ENCODE measurements at places on chromosomes 12 and 14. TPM values are rescaled to one million over a fixed set of nuclear protein-coding genes. Genes with fewer than 3 reads are reported as not detected.
A peak's percentile ranks its signal among the peaks of the same experiment; 100 is the strongest.

The FOXN3 gene
- total RNA-seq = 56.4 TPM

GRCh38 chr14:77950371-77951063, 150.6 kb downstream of the ADCK1 start:
- DNase-seq = no peak
- no peaks in the 10 kb centered on the region for H3K27me3 ChIP-seq
- H3K27ac ChIP-seq = no peak overlapping the region
- no peak overlapping the region for H3K4me3 ChIP-seq
- no peaks in the 10 kb centered on the region for H3K4me1 ChIP-seq

The A2ML1 gene
- total RNA-seq = 1.5 TPM

DNA sequence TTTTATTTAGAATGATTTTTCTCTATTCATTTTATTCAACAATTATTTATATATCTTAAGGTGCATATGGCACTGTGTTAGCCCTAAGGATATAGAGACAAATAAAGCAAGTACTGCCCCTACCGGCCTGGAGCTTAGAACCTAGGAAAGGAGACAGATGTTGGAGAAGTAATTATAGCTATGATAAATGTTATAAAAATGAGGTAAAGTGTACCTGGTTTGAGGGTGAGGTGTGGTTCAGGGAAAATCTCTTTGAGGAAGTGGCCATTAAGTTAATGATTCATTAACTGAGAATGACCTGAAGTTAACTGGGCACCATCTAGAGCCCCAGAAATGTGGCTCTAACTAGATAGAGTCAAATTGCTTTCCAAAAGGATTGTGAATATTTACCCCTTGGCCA, 31.9 kb downstream of the CDKL1 start:
- H3K4me1 ChIP-seq = no peaks in the 10 kb centered on the region
- no peak overlapping the region for H3K4me3 ChIP-seq
- no peaks in the 10 kb centered on the region for H3K36me3 ChIP-seq
- DNase-seq = no peak

- DNase-seq = no peak
- no peaks in the 10 kb centered on the region for H3K27me3 ChIP-seq
- H3K4me3 ChIP-seq = no peak overlapping the region
Observed at GRCh38 chr14:99361596-99362215, 89.7 kb upstream of the BCL11B start.

DNA sequence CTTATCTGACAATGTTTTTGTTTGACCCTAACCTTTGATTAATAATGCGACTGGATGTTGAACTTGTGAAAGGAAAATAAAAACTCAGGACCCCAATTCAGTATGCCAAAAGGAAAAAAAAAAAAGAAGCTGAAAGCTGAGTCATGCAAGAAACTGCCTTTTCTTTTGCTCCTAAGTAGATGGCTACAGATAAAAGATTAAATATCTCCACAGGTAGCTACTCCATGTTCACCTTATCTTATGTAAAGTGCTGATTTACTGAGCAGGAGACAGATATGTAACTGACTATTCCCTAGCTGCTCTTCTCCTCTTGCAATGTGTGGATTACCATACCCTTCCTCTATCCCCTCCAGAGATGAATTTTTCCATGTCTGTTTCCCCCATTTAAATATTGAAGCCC, 30.8 kb upstream of the TCL1B start:
- peaks cover 3% of the 10 kb centered on the region for H3K4me1 ChIP-seq
- no peak for DNase-seq
- no peak overlapping the region for H3K4me3 ChIP-seq
- no peak overlapping the region for H3K27ac ChIP-seq

The GLT8D2 gene
- 12.6 TPM for total RNA-seq

The NEUROD4 gene
- not detected for total RNA-seq

DNA sequence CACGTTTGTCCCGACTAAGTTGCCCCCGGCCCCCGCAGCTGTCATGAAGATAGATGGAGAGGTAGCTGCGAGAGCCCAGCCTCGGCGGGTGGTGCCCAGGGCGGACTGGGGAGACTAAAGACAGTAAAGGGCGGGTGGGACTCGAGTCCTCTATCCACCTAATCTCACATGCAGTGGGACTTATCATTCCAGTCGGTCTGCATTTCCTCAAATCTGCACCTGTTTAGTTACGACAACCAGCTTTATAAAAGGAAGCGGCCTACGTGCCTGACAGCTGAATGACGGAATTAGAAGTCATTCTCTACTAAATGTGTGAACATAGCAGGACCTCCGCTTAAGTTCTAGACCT, 109.8 kb upstream of the EGLN3 start:
- peak overlapping the region; percentile 84 for H3K27ac ChIP-seq
- H3K4me3 ChIP-seq = peak overlapping the region; percentile 71
- no peak for DNase-seq
- H3K36me3 ChIP-seq = no peaks in the 10 kb centered on the region
- H3K4me1 ChIP-seq = no peaks in the 10 kb centered on the region

- DNase-seq = no peak
- H3K27me3 ChIP-seq = no peaks in the 10 kb centered on the region
- H3K27ac ChIP-seq = no peak overlapping the region
- H3K36me3 ChIP-seq = no peaks in the 10 kb centered on the region
Observed at GRCh38 chr12:5188472-5188871, 144.8 kb downstream of the KCNA5 start.

GRCh38 chr12:90854136-90854689, 100.8 kb downstream of the CCER1 start:
- H3K4me3 ChIP-seq = no peak overlapping the region
- H3K27ac ChIP-seq = no peak overlapping the region
- H3K27me3 ChIP-seq = no peaks in the 10 kb centered on the region

GRCh38 chr14:104425171-104425681, 154.3 kb upstream of the C14orf180 start:
- no peaks in the 10 kb centered on the region for H3K4me1 ChIP-seq
- no peaks in the 10 kb centered on the region for H3K27me3 ChIP-seq
- H3K27ac ChIP-seq = no peak overlapping the region

DNA sequence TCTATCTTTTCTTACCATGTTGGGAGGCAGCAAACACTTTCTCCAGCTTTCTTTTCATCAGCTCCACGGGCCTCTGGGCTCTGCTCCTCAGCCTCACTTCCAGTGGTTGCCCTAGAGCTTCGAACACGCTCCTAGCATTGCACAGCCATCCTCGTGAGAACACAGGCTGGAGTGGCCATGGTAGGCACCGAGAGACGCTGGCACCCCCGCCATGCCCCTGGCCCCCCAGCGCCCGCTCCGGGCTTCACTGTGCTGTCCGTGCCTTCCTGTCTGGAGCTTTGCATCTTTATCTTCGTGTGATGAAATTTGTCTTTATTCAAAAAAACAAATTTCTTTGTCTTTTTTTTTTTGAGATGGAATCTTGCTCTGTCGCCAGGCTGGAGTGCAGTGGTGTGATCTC, 352.2 kb downstream of the TMEM121 start:
- H3K27me3 ChIP-seq = no peaks in the 10 kb centered on the region
- H3K27ac ChIP-seq = no peak overlapping the region
- no peaks in the 10 kb centered on the region for H3K36me3 ChIP-seq
- DNase-seq = peak; percentile 4
- H3K4me3 ChIP-seq = no peak overlapping the region

GRCh38 chr12:130514149-130514551, 176.5 kb downstream of the PIWIL1 start:
- no peaks in the 10 kb centered on the region for H3K4me1 ChIP-seq
- H3K4me3 ChIP-seq = no peak overlapping the region
- no peak for DNase-seq
- no peaks in the 10 kb centered on the region for H3K27me3 ChIP-seq
- H3K36me3 ChIP-seq = no peaks in the 10 kb centered on the region

The CLEC9A gene
- total RNA-seq = not detected

- H3K27me3 ChIP-seq = no peaks in the 10 kb centered on the region
- H3K4me1 ChIP-seq = no peaks in the 10 kb centered on the region
Observed at GRCh38 chr12:96698521-96698920, 208.5 kb upstream of the NEDD1 start.

- DNase-seq = no peak
- H3K4me3 ChIP-seq = peak overlapping the region; percentile 64
- H3K27ac ChIP-seq = peak overlapping the region; percentile 92
Observed at GRCh38 chr14:22599349-22599748, 1.2 kb downstream of the ABHD4 start.

DNA sequence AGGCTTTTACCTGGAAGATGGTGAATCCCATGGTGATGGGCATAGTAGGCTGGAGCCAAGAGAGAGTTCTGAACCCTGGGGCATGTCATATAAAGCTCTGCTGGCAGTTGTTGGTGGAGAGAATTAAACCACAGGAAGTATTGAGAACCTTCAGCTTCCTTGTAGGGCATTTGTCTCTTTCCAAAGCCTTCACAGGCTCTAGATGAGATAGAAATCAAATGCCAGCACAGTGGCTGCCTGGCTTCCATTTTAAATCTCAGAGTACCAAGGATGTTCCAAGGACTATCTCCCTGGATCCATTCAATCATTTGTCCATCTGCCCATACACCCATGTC, 369.6 kb downstream of the DPF3 start:
- H3K4me1 ChIP-seq = no peaks in the 10 kb centered on the region
- H3K27me3 ChIP-seq = no peaks in the 10 kb centered on the region
- no peak for DNase-seq
- no peaks in the 10 kb centered on the region for H3K36me3 ChIP-seq
- no peak overlapping the region for H3K27ac ChIP-seq

The SDR9C7 gene
- 0.26 TPM for total RNA-seq

DNA sequence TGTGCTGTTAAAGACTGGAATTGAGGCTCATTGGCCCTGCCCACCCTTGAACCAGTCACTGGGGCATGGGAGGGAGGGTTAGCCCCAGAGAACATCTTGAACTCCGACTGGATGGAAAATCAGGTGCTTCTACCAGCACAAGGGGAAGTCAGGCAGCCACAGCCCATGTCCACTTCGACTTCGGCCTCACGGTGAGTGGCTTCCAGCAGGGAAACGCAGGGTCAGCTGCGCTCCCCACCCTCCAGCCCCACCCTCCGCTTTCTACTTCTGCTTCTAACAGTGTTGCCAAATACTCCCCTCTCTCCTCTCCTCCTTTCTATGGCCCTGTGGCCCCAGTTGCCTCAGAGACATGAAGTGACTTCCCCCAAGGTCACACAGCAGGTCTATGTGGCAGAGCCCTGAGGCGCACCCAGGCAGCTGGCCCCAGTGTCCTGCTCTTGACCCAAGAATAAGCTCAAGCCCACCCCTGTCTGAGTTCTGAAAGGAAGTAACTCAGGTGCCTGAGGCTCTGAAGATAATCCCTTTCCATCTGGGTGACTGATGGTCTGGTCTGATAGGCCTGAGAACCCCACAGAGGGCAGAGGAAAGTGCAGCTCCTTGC, 11.9 kb upstream of the SH2B3 start:
- no peak for DNase-seq
- H3K27me3 ChIP-seq = no peaks in the 10 kb centered on the region
- no peaks in the 10 kb centered on the region for H3K36me3 ChIP-seq
- H3K4me3 ChIP-seq = no peak overlapping the region
- no peak overlapping the region for H3K27ac ChIP-seq

GRCh38 chr12:12214635-12215131, 52.2 kb downstream of the LRP6 start:
- no peaks in the 10 kb centered on the region for H3K27me3 ChIP-seq
- H3K4me1 ChIP-seq = no peaks in the 10 kb centered on the region
- H3K27ac ChIP-seq = peak overlapping the region; percentile 42

The CPNE8 gene
- 14.6 TPM for total RNA-seq

- H3K4me1 ChIP-seq = no peaks in the 10 kb centered on the region
- no peaks in the 10 kb centered on the region for H3K27me3 ChIP-seq
- DNase-seq = no peak
- no peak overlapping the region for H3K27ac ChIP-seq
- H3K36me3 ChIP-seq = no peaks in the 10 kb centered on the region
- H3K4me3 ChIP-seq = no peak overlapping the region
Observed at GRCh38 chr12:100612606-100613005, 39.1 kb downstream of the GAS2L3 start.

The ASCL1 gene
- total RNA-seq = 0.48 TPM

- DNase-seq = no peak
- no peak overlapping the region for H3K27ac ChIP-seq
- no peaks in the 10 kb centered on the region for H3K27me3 ChIP-seq
- H3K4me1 ChIP-seq = no peaks in the 10 kb centered on the region
- H3K4me3 ChIP-seq = no peak overlapping the region
Observed at GRCh38 chr14:76779221-76780057, 18.2 kb downstream of the VASH1 start.

The GDF3 gene
- not detected for total RNA-seq

GRCh38 chr12:22361785-22362184, 27.3 kb upstream of the ST8SIA1 start:
- H3K36me3 ChIP-seq = no peaks in the 10 kb centered on the region
- no peaks in the 10 kb centered on the region for H3K27me3 ChIP-seq
- H3K4me3 ChIP-seq = no peak overlapping the region
- no peak for DNase-seq
- no peaks in the 10 kb centered on the region for H3K4me1 ChIP-seq

- no peaks in the 10 kb centered on the region for H3K4me1 ChIP-seq
- H3K27ac ChIP-seq = no peak overlapping the region
- no peak for DNase-seq
- H3K27me3 ChIP-seq = no peaks in the 10 kb centered on the region
- H3K36me3 ChIP-seq = no peaks in the 10 kb centered on the region
Observed at GRCh38 chr14:34895277-34895676, 20.1 kb upstream of the BAZ1A start.

DNA sequence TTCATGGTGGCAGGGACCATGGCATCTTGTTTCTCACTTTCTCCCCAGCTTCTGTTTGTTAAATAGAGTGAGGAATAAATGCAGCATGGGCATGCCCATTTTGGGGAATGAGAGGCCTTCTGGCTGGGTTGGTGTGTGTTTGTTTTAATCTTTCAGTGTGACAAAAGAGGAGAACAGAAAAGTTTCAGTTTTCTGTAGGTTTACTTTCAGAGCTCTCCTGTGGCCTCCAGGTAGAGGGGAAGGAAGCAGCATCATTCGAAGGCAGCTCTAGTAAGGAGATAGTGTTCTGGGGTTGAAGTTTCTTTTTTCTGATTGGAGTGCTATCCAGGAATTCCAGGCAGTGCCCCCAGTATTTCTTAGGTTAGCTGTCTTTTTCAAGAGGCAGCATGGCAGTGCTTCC, 15.3 kb downstream of the MSRB3 start:
- H3K27ac ChIP-seq = no peak overlapping the region
- no peak for DNase-seq
- no peaks in the 10 kb centered on the region for H3K4me1 ChIP-seq
- H3K27me3 ChIP-seq = no peaks in the 10 kb centered on the region

GRCh38 chr12:125734137-125734536, 668.9 kb downstream of the AACS start:
- no peaks in the 10 kb centered on the region for H3K4me1 ChIP-seq
- H3K27ac ChIP-seq = no peak overlapping the region
- no peaks in the 10 kb centered on the region for H3K36me3 ChIP-seq
- no peak for DNase-seq

DNA sequence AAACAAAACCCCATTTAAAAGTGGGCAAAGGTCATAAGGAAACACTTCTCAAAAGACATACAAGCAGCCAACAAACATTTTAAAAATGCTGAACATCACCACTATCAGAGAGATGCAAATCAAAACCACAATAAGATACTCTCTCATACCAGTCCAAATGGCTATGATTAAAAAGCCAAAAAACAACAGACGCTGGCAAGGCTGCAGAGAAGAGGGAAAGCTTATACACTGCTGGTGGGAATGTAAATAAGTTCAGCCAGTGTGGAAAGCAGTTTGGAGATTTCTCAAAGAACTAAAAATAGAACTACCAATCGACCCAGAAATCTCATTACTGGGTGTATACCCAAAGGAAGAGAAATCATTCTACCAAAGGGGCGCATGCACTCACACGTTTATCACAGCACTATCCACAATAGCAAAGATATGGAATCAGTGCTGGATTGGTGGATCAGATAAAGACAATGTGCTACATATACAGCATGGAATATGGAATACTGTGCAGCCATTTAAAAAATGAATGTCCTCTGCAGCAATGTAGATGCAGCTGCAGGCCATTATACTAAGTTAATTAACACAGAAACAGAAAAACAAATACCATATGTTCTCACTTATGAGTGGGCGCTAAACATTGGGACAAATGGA, 102.1 kb upstream of the DAAM1 start:
- H3K27me3 ChIP-seq = no peaks in the 10 kb centered on the region
- no peaks in the 10 kb centered on the region for H3K36me3 ChIP-seq
- H3K4me3 ChIP-seq = no peak overlapping the region

The KRT74 gene
- not detected for total RNA-seq
